H9 (cell line): ENCODE measurements at places on chromosomes 7 and 10.

GRCh38 chr7:17816903-17817302 is 123.4 kb downstream of the SNX13 start:
- no peak for DNase-seq

- DNase-seq, result peak; percentile 64
These were observed 175.2 kb upstream of the TNRC18 start for GRCh38 chr7:5598769-5599371.

DNA sequence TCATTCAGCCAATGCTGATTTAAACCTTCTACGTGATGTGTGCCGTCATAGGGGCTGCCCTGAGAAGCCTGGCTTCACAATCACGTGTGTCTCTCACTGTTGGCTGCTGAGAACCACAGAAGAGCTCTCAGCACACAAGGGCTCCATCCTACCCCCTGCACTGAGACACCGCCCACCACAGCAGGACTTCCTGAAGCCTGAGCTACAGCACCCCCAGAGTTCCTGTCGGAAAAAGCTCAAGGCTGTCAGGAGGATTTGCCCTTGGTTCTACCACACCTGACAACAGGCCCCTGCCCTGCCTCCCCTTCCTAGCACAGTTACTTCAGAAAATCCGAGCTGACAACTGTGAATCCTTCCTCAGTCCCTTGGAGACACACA is 191.9 kb downstream of the MAD1L1 start:
- DNase-seq, result peak; percentile 28

DNA sequence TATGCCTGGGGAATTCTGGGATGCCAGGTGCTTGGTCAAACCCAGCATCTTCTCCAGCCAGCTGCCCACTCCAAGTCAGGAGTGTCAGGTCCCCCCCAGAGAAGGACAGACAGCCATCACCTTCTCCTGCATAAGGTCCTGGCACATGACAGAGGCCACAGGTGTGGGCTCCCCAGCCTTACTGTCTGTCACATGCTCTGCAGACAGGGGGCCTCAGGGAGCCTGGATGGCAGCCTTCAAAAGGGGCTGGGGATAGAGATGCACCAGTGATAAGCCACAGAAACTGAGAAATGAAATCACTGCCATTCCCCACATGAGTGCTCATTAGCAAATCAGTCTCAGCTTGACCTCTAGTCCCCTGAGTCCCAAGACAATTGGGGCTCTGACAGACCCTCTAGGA is 72.9 kb downstream of the PLXNA4 start:
- peak; percentile 47 for DNase-seq

- DNase-seq, result no peak
These were observed 84.1 kb downstream of the POM121L12 start for GRCh38 chr7:53119514-53119941.

- DNase-seq, result no peak
These were observed 47.5 kb downstream of the RNF133 start for GRCh38 chr7:122651451-122651850.

DNA sequence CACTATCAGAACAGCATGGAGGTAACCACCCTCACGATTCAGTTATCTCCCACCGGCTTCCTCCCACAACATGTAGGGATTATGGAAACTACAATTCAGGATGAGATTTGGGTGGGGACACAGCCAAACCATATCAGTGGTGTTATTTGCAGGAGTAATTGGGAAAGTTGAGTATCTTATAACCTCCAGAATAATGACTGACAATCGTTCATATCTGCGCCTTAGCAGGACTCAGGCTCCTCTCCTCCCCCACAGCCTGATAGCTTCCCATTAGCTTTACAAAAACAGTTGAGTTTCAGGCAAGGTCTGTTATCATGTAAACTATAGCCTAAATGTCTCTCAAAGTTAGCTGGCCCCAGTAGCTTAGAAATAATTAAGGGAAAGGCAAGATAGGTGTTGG is 3.4 kb upstream of the ERCC6 start:
- DNase-seq, result no peak

GRCh38 chr7:73659983-73660382 is 7.6 kb upstream of the VPS37D start:
- DNase-seq, result no peak

- DNase-seq, result no peak
These were observed 163.3 kb upstream of the RHEB start for GRCh38 chr7:151682831-151683614.

- DNase-seq, result no peak
These were observed 13.2 kb upstream of the AQP1 start for GRCh38 chr7:30898411-30898810.

DNA sequence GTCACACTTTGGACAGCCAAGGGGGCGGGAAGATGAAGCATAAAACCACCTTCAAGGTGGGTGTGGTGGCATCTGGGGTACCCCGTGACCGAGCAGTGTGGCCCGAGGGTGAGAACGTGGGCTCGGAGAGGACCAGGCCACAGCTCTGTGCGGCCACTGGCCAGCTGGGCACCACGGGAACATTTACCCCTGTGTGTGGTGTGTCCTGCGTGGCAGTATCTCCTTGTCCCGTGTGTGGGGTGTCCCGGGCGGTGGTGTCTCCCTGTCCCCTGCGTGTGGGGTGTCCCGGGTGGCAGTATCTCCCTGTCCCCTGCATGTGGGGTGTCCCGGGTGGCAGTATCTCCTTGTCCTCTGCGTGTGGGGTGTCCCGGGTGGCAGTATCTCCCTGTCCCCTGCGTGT is 570.3 kb downstream of the DNAJB6 start:
- DNase-seq, result no peak
